ENCODE measurements at places on chromosomes 11 and 22. TPM values are rescaled to one million over a fixed set of nuclear protein-coding genes. Genes with fewer than 3 reads are reported as not detected.

Gene PGA5
- not detected for total RNA-seq

Gene OR2AG1
- total RNA-seq, result not detected

Gene RAG1
- 0.10 TPM for total RNA-seq

Gene MOGAT2
- not detected for total RNA-seq

DNA sequence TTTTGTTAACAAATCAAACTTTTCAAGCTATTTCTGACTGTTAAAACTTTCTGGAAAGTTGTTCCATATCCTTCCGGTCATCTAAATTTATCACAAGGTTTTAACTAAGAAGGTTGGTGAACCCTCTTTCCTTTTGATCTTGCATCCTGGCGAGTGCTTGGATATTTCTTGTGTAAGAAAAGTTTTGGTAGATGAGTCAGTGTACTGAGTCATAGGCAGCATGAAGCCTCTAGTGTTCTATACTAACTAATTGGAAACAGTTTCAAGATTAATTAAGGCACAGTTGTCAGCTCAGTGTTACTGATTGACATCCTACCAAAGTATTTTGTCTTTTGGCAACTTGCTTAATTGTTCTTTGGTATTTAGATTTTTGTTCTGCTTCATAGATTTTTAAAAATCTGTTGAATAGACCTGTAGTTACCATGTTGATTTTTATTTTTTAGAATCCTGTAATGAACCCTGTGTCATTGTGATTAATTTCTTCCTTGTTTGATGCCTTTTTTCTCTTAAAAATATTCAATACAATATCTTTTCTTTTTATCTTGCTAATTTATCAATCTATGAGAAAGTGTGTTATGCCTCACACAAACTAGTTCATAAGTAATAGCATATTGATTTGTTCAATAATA is 38.0 kb downstream of the METTL15 start:
- DNase-seq, result peak; percentile 26

- DNase-seq, result no peak
These were observed 543.3 kb upstream of the CHORDC1 start for GRCh38 chr11:90766121-90766520.

GRCh38 chr11:88494848-88495247 is 157.3 kb upstream of the CTSC start:
- DNase-seq, result no peak

GRCh38 chr11:46874586-46874985 is 28.5 kb upstream of the CKAP5 start:
- no peak for DNase-seq

- DNase-seq, result peak; percentile 12
These were observed 15.8 kb downstream of the TOLLIP start for GRCh38 chr11:1293619-1294015.

DNA sequence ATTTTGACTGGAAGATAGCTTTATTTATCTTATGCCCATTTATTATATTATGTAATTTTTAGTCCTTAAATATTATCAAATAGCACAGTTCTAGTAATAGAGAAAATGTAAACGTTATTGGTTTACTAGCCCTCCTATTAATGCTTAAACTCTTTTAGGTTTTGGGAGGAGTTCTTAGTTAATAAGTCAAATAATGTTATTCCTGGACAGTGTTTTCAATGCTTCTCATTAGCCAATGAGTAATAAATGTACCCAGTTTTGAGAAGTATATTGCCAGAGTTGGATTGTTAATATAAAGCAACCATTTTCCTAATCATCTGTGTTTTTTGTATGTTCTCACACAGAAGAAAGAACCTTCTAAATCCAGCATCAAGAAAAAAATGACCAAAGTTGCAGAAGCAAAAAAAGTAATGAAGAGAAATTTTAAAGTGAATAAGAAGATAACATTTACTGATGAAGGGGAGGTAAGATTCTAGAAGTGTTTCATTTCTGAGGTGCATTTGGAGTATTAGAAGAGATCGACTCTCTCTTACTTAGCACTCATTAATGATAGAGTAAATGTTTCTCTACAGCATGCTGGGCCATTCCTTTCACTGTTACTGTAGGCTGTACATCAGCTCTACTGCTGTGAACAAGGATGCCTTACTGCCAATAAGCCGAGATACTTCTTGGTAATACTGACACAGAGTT is 173.4 kb downstream of the DDX10 start:
- no peak for DNase-seq

DNA sequence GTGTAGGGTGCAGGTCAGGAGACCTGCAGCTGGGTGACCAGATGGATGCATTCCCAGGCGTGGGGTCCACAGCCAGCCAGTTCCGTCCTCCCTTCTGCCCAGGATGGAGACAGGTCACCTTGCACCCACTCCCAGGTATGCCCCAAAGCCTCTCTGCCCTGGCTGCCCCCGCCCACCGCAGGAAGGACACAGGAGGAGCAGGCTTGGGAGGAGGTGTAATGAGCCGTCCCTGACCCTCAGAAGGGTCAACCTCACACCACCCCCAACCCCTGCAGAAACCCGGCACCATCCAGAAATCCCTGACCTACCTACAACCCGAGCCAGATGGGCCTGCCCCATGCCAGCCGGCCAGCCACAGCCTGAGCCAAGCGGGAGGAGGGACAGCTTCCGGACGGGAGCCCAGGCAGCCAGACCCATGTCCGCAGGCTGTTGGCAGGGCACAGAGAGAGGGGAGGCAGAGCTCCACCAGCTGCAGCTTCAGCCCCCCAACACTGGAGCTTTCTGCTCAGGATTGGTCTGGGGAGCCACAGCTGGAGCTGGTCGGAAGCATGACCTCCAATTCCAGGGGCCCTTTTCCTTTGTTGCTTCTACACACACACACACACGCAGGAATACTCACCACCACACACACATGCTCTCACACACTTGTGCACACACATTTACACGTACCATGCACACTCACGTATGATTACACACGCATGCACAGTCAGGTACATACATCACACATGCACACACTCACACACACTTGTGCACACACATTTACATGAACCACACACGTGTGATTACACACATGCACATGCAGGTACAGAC is 5.3 kb downstream of the IFITM10 start:
- DNase-seq, result no peak

- peak; percentile 39 for DNase-seq
These were observed 71.0 kb downstream of the JAM3 start for GRCh38 chr11:134139873-134140331.

- DNase-seq, result no peak
These were observed 97.9 kb downstream of the MORC2 start for GRCh38 chr22:30870451-30871345.

DNA sequence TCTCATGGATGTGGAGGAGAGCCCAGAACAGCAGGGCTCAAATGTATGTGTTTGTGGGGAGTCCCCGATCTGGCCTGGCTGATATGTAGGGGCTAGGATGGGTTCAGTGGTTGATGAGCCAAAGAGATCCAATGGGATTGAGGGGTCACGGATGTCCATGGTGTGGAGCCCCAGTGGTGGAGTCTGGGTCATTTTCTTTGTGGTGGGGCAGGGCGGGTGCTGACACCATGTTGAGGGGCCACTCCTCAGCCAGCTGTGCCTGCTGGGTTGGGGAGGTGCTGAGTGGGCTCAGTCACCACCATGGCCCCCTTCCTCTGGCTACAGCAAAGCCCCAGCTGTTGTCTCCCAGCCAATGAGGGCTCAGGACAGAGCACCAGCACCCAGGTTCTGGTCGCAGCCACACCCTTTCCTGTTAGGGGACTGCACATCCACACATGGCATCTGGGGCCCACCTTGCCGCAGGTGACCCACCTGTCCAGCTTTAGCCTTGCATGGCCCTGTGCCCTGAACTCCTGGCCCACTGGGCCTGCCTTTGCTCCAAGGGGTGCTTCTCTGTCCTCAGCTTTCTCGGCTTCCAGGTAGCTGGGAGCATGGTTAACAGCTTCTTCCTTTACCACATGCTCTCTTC is 3.2 kb upstream of the GNAZ start:
- DNase-seq, result no peak

DNA sequence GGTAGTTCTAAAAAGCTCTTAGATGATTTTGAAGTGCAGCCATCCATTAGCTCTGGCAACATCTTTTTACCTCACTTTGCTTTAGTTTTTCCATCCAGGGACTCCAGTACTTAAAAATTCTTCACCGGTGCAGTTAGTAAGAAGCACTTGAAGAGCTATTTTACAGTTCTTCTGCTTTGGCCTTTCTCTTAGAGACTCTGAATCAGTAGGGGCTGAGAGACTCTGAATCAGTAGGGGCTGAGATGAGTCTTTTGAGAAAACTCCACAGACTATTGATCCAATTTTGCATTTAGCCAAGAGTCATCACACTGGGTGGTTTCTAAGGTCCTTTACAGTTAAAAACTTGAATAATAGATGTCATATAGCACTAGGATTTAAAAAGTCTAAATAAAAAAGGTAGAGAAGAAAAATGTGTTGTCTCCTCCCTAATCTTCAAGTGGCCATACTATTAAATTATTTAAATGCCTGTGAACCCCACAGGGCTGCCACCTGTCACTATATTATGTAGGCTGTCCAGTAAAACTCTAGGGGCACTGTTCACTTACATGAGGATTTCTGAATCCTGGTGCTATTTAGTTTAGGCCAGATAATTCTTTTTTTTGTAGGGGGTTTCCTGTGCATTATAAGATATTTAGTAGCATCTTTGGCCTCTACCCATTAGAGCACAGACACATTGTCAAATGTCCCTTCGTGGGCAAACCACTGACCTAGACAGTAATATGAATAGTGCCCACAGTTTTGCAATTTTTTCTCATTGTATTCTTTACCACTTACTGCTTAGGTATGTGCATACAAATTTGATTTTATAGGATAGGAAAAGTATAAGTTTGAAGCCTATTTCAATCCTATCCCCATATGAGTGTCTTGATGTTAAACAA is 26.3 kb upstream of the HIKESHI start:
- no peak for DNase-seq

- no peak for DNase-seq
These were observed 761 bp downstream of the ZDHHC13 start for GRCh38 chr11:19117760-19118097.

DNA sequence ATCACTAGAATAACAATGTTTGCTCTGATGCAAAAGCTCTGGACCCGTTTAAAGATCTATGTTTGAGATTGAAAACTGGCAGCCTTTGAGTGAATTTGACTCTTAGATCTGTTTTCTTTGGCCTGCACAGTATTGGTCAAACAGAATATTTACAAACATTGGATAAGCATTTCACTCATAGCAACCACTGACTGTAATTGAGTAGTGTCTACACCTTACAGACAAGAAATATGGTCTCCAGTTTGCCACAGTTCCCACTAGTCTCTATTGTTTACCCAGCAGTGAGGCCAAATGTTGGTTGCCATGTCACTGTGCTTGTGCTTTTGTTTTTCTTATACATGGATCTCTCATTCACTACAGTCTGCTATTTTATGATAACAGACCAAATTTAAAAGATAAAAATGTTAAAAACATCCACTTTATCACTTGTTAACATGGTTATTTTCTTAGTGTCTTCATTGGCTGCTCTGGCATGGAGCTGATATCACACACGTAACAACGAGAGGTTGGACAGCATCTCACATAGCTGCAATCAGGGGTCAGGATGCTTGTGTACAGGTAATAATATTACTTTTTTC is 12.2 kb downstream of the ANKRD42 start:
- no peak for DNase-seq

- DNase-seq, result peak; percentile 30
These were observed 11.2 kb upstream of the IGLL1 start for GRCh38 chr22:23591201-23591791.

- no peak for DNase-seq
These were observed 136.2 kb upstream of the ZC3H12C start for GRCh38 chr11:109957000-109957399.

- DNase-seq, result peak; percentile 61
These were observed at the start of gene RAB3IL1 for GRCh38 chr11:61917334-61918109. RAB3IL1 (minus strand) TSS chr11:61917566; CDS start chr11:61917367, 199 bp downstream.

- DNase-seq, result no peak
These were observed 22.0 kb upstream of the CAT start for GRCh38 chr11:34416766-34417165.

- DNase-seq, result peak; percentile 90
These were observed 133.2 kb upstream of the TEAD1 start for GRCh38 chr11:12540913-12541582.

DNA sequence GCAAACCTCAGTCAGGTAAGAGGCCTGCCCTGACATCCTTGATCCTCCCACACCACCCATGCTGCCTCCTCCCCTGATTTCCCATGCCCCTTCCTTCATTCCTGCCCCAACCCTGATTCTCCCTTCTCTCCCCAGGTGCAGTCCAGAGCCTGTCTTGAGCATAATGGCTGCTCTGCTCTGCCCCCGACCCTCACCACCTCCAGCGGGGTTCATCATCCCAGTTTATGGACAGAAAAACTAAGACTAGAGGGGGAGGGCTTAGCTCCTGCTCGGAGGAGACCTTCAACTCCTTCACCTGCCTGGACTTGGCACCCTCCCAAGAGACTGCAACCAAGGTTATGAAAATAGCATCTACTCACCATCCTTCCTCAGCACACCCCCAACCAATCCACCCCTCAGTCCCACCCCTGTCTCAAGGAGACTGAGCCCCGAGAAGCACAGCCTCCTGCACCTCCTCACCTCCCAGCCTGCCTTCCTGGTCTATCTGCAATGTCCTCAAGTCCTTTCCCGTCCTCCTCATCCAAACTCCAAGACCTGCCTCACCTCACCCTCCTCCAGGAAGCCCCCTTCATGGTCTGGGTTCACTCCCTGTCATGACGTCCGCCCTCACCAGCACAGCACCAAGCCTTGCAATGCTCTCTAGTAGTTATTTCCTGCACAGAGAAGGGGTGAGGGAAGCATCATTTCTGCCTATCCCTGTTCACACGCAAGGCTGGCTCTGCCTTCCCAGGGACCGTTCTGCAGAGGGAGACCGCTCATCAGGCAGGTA is 103.1 kb downstream of the PDE2A start:
- DNase-seq, result no peak

DNA sequence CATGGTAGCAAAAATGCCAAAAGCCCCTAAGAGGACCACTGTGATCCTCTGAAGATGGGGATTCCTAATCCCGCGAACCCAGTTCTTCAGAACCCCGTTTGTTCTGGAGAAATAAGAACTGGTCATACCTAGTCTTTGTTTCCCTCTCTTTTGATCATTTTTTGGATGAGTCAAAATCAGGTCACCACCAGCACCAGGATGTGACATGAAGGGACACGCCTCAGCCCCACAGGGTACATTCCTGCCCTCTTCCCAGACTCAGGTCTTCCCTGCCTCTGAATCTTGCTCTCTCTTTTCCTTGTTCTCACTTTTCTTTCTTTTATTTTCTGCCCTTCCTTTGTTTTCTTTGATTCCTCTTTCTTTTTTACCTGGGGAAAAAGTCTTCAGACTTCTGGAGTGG is 14.6 kb upstream of the ANO1 start:
- DNase-seq, result no peak

GRCh38 chr11:69611548-69612526 is 29.1 kb upstream of the CCND1 start:
- DNase-seq, result no peak

DNA sequence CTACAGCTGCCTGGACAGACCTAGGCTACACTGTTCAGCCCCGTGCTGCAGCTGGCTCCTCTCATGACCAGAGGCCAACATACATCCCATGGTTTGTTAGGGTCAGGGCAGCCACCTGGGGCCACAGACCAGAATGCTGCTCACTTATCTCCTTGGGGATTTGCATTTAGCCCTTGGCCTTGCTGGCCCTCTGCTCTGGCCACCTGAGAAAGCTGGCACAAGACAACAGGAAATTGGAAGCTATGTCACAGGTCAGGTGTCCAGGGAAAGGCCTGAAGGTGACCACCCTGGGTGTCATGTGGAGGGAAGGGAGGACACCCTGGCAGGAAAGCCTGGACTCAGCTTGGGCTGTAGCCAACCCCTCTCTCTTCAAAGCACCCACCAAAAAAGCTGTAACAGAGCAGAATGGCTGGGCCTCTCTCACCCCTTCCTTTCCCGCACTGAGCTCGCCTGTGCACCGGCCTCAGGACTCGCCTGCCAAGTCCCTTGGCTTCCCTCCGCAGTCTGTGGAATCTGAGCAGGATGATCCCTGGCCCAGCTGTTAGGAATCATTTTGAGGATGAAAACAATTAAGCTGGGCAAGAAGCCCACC is 86.3 kb downstream of the SNX19 start:
- DNase-seq, result peak; percentile 77
